ENCODE measurements at places on chromosomes 1 and 21. TPM values are rescaled to one million over a fixed set of nuclear protein-coding genes. Genes with fewer than 3 reads are reported as not detected.

DNA sequence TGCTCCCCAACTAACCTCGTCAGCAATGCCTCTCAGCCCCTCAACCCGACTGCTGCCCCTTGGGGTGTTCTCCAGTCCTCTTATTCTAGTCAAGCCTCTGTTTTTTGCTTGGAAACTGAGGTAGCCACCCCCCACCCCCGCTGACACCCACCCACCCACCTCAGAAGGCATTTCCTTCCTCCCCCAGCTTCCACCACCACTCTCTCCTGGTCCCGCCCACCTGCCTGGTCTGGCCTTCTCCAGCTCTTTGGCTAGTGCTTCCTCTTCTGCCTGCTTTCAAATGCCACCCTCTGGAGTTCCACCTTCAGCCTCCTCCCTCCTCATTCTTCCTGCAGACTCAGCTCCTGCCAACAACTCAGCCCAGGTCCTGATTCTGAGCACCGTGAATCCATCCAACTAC, 35.3 kb downstream of the OLFML2B start:
- no peak for DNase-seq
- H3K4me1 ChIP-seq, result no peaks in the 10 kb centered on the region
- no peak overlapping the region for H3K4me3 ChIP-seq
- no peaks in the 10 kb centered on the region for H3K36me3 ChIP-seq
- H3K27ac ChIP-seq, result no peak overlapping the region
- no peaks in the 10 kb centered on the region for H3K27me3 ChIP-seq

DNA sequence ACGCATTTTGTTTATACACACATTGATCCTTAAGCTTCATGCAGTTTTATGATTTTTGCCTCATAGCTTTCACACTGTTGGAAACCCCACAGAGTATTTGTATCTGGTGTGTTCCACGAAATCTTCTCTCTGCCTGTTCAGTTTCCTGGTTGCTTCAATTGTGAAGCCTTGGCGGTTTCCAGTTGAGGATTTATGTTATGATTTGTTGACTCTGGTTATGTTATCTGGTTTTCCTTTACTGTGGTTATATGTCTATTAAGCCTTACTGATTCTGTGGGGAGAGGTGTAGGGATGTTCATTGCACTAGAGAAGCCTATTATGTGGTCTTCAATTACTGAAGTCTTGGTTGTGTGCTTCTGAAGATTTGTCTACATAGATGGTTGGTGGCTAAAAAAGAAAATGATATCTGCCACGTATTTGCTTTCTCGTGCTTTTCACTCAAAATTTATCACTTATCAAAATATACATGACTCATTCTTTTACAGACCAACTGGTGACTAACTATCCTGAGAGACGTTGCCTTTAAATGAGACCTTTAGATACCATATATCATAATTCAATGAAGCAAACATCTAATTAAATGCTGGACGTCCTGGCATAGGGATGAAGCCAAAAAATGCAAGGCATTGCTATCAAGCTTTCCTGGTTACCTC, 488.0 kb upstream of the B3GALT2 start:
- H3K27ac ChIP-seq, result no peak overlapping the region
- no peaks in the 10 kb centered on the region for H3K36me3 ChIP-seq
- DNase-seq, result no peak
- no peaks in the 10 kb centered on the region for H3K27me3 ChIP-seq

DNA sequence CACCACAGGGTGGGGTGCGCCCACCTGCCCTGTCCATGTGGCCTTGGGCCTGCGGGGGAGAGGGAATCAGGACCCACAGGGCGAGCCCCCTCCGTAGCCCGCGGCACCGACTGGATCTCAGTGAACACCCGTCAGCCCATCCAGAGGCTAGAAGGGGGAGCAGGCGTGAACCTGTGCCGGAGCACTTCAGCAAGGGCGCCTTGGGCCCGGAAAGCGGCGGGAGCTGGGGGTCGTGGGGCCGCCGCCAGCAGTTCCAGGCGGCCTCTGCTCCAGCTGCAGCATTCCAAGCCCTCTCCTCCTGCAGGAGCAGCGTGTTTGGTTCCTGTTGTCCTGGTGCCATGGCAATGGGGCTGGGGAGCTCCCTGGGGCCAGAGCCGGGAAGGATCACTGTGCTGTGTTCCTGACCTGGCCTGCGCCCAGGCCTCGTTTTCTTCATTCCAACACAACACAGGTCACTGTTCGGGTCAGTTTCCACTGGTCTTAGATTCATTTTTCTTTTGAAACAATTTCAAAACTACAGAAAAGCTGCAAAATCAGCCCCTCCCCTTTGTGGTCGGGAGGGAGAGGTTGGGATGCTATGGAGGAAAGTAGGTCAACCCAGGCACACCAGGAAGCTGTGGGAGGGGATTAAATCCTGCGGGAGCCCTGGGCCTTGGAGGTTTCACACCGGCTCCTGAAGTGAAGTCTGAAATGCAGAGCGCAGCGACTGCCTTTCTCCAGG, 18.8 kb downstream of the SLX9 start:
- no peaks in the 10 kb centered on the region for H3K4me1 ChIP-seq
- DNase-seq, result peak; percentile 90
- peak overlapping the region; percentile 70 for H3K27ac ChIP-seq
- no peaks in the 10 kb centered on the region for H3K27me3 ChIP-seq
- H3K4me3 ChIP-seq, result no peak overlapping the region
- H3K36me3 ChIP-seq, result no peaks in the 10 kb centered on the region

DNA sequence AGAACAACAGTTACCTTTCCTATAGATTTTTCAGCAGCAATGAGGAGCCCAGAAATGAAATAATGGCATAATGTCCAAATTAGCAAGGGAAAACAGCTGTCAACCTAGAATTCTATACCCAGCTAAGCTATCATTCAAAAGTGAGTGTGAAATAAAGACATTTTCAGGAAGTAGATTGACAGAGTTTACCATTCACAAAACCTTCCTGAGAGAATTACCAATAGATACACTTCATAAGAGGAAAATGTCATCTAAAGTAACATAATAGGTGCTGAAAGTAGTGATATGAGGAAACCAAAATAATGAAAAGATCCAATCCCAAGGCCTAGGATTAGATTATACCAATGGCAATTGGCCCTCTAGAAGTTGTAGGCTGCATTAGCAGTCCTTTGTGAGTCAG, 34.6 kb downstream of the OBSCN start:
- no peak overlapping the region for H3K4me3 ChIP-seq
- no peak overlapping the region for H3K27ac ChIP-seq
- H3K4me1 ChIP-seq, result no peaks in the 10 kb centered on the region
- no peak for DNase-seq
- H3K27me3 ChIP-seq, result no peaks in the 10 kb centered on the region

- no peak overlapping the region for H3K4me3 ChIP-seq
- no peak overlapping the region for H3K27ac ChIP-seq
- no peaks in the 10 kb centered on the region for H3K4me1 ChIP-seq
- DNase-seq, result no peak
These were observed 57.4 kb upstream of the TMPRSS15 start for GRCh38 chr21:18460979-18461378.

DNA sequence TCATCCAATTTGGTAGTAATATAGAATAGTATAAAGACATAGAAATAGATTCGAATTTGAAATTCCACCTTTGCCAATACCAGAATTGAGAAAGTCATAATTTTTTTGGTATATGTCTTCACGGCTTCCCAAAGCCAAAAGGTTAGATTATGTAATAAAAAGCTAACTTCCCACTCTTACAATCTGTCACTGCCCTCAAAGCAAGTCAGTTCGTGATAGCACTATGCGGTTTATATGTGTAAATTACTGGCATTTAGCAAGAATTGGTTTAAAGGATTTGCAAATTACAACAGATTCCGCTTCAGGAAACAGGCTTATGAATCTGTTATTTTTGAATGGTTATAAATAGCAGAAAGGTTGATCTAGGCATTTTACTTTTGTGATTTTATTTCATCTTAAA, 679.4 kb upstream of the ADGRL2 start:
- H3K4me1 ChIP-seq, result no peaks in the 10 kb centered on the region
- H3K27ac ChIP-seq, result no peak overlapping the region
- H3K36me3 ChIP-seq, result no peaks in the 10 kb centered on the region
- no peak overlapping the region for H3K4me3 ChIP-seq

DNA sequence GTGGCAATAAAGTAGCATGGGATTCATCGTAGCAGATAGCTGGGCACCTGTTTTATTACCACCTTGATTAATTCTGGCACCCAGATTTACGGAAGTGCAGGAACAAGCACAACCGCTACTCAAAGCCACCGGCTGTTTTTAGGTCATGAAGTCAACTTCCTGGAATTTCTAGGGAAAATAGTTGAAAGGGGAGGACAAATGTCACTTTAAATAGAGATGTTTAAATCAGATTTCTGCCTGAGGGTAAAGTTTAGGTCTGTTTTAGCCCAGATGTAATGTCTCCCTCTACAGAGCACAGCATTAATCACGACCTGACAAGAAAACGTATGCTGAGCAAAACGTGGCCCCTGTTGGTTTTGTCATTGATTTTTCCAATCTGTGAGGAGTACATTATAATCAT, 8.0 kb downstream of the ADGRL2 start:
- H3K4me1 ChIP-seq, result peaks cover 79% of the 10 kb centered on the region
- H3K27ac ChIP-seq, result no peak overlapping the region
- no peak for DNase-seq
- no peaks in the 10 kb centered on the region for H3K27me3 ChIP-seq
- peak overlapping the region; percentile 7 for H3K4me3 ChIP-seq
- no peaks in the 10 kb centered on the region for H3K36me3 ChIP-seq

DNA sequence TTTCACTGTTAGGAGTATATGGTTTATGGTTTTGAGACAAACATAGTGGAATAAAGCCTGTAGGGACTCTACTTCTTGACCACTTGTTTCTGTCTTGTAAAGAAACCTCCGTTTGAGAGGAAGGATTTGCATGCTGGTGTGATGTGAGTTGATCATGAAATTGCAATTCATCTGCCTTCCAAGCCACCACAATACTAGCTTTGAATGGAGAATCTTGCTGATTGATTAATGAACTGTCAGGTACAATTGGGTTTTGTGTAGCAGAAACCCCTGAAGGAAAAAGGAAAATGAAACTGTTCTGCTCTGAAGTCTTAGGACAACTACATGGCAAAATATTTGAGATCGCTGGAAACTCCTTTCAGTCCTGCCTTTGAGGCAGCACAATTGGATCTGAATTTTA, 90.7 kb downstream of the VPS13D start:
- H3K27ac ChIP-seq, result no peak overlapping the region
- peaks cover 74% of the 10 kb centered on the region for H3K36me3 ChIP-seq
- H3K27me3 ChIP-seq, result no peaks in the 10 kb centered on the region
- no peaks in the 10 kb centered on the region for H3K4me1 ChIP-seq

GRCh38 chr1:231931846-231932454, 305.4 kb downstream of the DISC1 start:
- DNase-seq, result no peak
- no peaks in the 10 kb centered on the region for H3K36me3 ChIP-seq
- H3K4me1 ChIP-seq, result peaks cover 64% of the 10 kb centered on the region
- no peaks in the 10 kb centered on the region for H3K27me3 ChIP-seq
- no peak overlapping the region for H3K27ac ChIP-seq

DNA sequence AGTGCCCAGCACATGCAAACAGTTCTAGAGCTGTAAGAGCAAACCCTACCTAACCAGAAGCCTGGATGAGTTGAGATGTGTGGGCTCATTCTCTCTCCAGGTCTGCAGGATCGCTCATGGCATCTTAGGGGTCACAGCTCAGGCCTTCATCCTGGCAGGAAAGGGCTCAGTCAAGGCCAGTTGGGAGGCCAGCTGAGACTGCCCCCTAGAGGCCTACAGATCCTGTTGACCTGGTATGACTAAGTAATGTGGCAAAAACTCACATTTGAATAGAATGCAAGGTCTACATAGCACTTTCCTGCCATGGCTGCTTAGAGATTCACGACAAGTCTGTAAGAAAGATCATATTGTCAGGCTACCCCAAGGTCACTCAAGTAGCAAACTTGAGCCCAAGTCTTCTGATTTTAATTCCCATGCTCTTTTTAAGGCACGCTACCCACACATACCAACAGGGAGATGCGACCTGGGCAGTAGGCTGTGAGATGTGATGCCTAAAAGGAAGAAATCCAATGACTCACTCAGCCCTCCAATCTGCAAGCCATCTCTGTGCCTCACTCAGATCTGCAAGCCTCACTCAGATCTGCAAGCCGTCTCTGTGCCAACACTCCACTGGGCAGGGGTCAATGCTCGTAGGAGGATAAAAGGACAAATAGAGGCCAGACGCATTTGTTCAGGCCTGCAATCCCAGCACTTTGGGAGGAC, 5.1 kb upstream of the CAPN8 start:
- no peaks in the 10 kb centered on the region for H3K36me3 ChIP-seq
- H3K27ac ChIP-seq, result no peak overlapping the region
- H3K27me3 ChIP-seq, result no peaks in the 10 kb centered on the region

- no peaks in the 10 kb centered on the region for H3K27me3 ChIP-seq
- no peak overlapping the region for H3K4me3 ChIP-seq
- no peak for DNase-seq
- peak overlapping the region; percentile 96 for H3K27ac ChIP-seq
- H3K36me3 ChIP-seq, result no peaks in the 10 kb centered on the region
These were observed 63.2 kb downstream of the ITPKB start for GRCh38 chr1:226675715-226676357.

- DNase-seq, result no peak
- H3K4me3 ChIP-seq, result no peak overlapping the region
- no peak overlapping the region for H3K27ac ChIP-seq
These were observed 61.6 kb downstream of the KDM1A start for GRCh38 chr1:23080885-23081284.

GRCh38 chr1:162983671-162984425, 85.3 kb upstream of the RGS4 start:
- no peak overlapping the region for H3K4me3 ChIP-seq
- H3K4me1 ChIP-seq, result no peaks in the 10 kb centered on the region
- H3K27me3 ChIP-seq, result no peaks in the 10 kb centered on the region
- DNase-seq, result no peak
- H3K27ac ChIP-seq, result no peak overlapping the region

- no peaks in the 10 kb centered on the region for H3K27me3 ChIP-seq
- H3K4me1 ChIP-seq, result no peaks in the 10 kb centered on the region
- peaks cover 40% of the 10 kb centered on the region for H3K36me3 ChIP-seq
- DNase-seq, result no peak
- no peak overlapping the region for H3K27ac ChIP-seq
These were observed 9.4 kb downstream of the DONSON start for GRCh38 chr21:33578959-33579542.

- H3K4me1 ChIP-seq, result peaks cover 7% of the 10 kb centered on the region
- no peaks in the 10 kb centered on the region for H3K36me3 ChIP-seq
- no peak for DNase-seq
- no peak overlapping the region for H3K4me3 ChIP-seq
These were observed 149.8 kb upstream of the DUSP10 start for GRCh38 chr1:221891708-221892107.

GRCh38 chr21:36554411-36555157, 74.7 kb upstream of the CLDN14 start:
- no peak overlapping the region for H3K27ac ChIP-seq
- no peak for DNase-seq
- no peak overlapping the region for H3K4me3 ChIP-seq
- H3K4me1 ChIP-seq, result peaks cover 9% of the 10 kb centered on the region
- H3K36me3 ChIP-seq, result no peaks in the 10 kb centered on the region
- H3K27me3 ChIP-seq, result no peaks in the 10 kb centered on the region

- no peak overlapping the region for H3K4me3 ChIP-seq
- H3K27me3 ChIP-seq, result no peaks in the 10 kb centered on the region
- H3K36me3 ChIP-seq, result no peaks in the 10 kb centered on the region
- no peak overlapping the region for H3K27ac ChIP-seq
- H3K4me1 ChIP-seq, result peaks cover 11% of the 10 kb centered on the region
These were observed 76.6 kb upstream of the PRDX6 start for GRCh38 chr1:173400387-173400995.

Gene CELA3A
- not detected for total RNA-seq

Gene ACOT7
- total RNA-seq, result 6.6 TPM

Gene NID1
- 95.1 TPM for total RNA-seq

Gene KRTAP12-4
- total RNA-seq, result not detected

Gene KCNJ6
- not detected for total RNA-seq

Gene C1QB
- total RNA-seq, result 262 TPM

Gene NBPF1
- 15.1 TPM for total RNA-seq

Gene GABPB2
- total RNA-seq, result 18.0 TPM

Gene F11R
- total RNA-seq, result 11.2 TPM

Gene RNU11
- total RNA-seq, result not detected

Gene C1orf87
- not detected for total RNA-seq

Measured in right atrium auricular region (tissue), 2 donors.